ENCODE measurements at places on chromosomes 5 and 9.

GRCh38 chr5:61666064-61666621 is 334.1 kb downstream of the ZSWIM6 start:
- no peak for DNase-seq

DNA sequence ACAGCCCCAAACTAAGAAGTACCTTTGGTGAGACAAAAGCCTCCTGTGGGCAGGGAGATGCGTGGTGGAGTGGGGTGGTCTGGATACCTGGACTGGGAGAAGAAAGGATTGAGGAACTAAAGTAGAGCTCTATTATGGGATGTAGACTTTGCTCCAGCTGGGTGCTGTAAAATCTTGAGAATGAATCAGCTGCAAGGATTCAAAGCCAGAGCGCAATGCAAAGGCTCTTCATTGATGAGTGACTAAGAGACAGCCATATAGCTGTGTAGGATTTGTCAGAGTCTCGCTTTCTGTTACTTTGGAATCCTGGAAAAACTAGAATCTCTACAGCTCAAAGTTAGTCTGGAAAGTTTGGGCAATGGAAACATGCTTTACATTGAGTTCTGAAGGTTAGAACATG is 159.9 kb downstream of the TAF11L14 start:
- no peak for DNase-seq

DNA sequence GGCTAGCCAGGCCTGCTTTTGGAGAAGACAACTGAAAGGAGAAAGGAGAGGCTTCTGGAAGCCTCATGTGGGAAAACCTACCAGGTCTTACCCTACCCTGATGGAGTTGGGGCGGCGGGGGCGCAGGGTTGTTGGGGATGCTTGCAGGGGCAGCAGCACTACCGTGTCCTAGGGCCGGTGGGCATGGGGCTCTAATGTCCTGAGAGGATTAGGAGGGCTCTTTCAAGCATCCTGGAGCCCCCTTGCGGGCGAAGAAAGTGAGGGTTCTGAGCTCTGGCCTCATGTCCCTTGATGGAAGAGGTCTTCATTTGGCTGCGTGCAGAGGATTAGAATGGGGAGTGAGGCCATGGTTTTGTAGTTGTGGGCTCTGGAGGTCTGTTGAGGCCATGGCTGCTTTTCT is 86.9 kb upstream of the PITX1 start:
- no peak for DNase-seq

DNA sequence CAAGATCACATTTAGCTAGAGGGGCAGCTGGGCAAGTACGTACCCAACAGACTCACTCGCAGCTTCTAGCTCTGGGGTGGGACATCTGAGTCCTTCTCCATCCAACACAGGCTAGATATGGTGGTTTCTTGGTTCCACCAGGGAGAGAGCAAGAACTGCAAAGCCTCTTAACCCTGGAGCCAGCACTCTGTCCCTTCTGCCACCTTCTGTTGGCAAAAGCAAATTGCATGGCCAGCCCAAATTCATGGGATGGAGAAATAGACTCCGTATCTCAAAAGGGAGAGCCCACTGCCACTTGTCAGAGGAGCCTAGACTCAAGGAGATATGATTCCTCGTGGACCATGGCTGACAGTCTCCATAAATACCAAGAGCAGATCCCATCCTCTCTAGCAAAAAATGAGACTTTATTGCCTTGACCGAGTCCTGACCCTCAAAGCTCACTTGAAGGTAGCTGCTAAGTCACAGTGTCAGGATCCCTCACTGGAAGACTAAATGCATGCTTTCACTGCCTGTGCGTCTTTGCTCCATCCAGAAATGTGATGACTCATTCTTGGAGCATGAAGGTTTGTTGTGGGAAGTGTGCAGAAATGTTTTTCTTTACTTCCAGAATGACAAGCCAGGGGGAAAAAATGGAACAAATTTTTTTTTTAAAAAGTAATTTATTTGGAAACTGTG is 28.8 kb upstream of the ROR2 start:
- DNase-seq, result no peak

DNA sequence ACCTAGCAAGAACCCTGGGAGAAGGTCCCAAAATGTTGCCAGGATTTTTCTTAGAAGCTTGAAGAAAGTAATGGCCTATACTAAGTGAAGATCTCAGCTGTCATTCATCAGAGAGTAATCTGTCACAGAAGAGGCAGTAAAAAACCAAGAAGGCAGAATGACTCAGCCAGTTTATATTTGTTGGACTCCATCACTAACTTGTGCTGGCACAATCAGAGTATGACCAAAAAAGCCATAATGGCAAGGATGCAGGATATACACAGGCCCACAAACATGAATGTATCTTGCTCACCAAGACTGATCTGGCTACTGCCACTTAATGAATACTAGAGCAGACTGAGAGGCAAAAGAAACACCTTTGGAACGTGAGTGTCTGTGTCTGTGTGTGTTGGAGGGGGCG is 104.0 kb upstream of the POU5F2 start:
- DNase-seq, result no peak

DNA sequence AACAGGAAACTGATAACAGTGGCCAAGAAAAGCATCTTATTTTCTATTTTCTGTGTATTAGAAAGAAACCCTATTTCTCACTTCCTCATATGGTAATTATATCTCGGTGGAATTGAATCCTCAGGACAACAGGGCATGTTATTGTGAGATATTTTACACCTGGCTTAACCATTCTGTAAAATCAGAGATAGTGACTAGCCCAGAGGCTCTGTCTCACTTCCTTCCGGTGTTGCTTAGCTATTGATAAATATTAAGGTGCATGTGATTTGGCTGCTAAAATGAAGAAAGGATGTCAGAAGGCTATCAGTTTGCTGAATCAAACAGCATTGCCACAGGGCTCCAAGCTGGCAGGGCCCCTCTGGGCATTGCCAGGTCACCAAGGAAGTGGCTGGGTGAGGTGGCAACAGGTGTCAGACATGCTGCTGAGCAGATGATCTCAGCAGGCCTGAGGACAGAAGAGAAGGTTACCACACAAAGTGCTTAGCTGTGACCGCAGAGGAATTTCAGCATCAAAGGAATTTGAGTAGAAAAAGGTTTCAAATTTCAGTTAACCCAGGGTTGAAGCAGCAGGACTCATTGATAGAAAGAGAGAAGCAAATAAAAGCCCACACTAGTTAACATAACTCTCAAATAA is 330.7 kb downstream of the PDE4D start:
- DNase-seq, result no peak

- no peak for DNase-seq
These were observed 100.4 kb downstream of the FAM114A2 start for GRCh38 chr5:153938191-153938842.

DNA sequence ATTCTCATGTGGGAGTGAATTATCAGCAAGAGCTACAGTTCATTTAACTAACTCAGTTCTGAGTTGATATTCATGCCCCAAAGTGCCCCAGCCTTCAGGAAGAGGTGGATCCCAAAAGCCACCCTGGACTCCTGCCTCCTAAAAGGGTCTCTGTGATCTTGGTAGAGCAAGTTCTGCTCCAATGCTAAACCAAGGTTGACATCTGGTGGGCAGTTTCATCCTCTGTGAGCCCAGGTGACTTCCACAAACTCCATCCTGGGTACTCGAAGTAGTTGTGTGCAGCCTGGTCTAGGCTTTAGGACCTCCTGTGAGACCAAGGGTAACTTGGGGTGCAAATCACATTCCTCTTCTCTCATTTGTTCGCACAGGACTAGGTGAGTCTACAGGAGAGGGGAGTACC is 816.8 kb downstream of the MTRR start:
- no peak for DNase-seq

GRCh38 chr9:127857278-127857677 is 2.8 kb upstream of the ENG start:
- no peak for DNase-seq

DNA sequence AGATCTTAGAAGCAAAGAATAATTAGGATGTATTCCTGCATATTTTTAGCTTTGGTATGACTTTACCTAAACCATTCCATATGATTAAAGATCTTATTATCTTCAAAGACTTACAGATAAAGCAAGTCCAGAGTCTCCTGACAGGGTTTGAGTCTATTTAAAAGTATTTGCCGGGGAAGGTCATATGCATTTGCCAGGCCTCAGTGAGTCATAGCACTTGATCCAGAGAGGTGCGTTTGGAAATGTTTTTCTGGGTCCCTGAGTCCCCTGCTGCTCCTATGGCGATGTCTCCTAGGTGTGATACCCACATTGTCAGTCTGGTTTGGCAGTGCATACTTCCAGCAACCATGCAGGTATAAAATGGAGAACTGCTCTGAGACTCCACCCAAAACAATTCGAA is 217.0 kb downstream of the FBXL7 start:
- no peak for DNase-seq

DNA sequence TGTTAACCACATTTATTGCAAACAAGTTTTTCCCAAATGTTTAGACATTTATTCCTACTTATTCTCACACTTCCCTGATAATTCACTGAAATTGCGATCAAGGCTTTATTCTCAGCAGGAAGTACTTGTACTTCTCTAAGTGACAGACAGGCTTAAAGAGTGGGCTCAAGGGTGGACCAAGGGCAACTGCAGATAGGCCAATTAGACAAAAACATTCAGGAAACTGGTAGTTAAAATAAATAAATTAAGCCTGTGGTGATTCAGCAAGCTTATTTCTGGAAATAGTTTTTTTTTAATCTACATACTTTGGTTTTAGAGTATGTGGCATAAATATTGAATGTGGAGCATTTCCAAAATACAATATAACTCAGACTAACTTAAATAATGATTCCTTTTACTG is 136.1 kb downstream of the UGCG start:
- no peak for DNase-seq

- DNase-seq, result no peak
These were observed 342.6 kb downstream of the MAN2A1 start for GRCh38 chr5:110032376-110032775.

- peak; percentile 70 for DNase-seq
These were observed 23.4 kb downstream of the LCP2 start for GRCh38 chr5:170273968-170274710.

- no peak for DNase-seq
These were observed 165.3 kb downstream of the IRX2 start for GRCh38 chr5:2586016-2586715.

DNA sequence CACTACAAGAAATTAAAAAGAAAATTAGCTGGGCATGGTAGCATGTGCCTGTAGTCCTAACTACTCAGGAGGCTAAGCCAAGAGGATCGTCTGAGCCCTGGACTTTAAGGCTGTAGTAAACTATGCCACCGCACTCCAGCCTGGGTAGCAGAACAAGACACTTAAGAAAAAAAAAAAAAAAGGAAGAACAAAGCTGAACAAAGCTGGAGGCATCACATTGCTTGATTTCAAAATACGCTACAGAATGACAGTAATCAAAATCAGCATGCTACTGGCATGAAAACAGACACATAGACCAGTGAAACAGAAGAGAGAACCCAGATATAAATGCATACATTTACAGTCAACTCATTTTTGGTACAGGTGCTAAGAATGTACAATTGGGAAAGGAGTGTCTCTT is 14.5 kb upstream of the OTULIN start:
- DNase-seq, result no peak

- no peak for DNase-seq
These were observed 26.8 kb downstream of the LURAP1L start for GRCh38 chr9:12801663-12802062.

DNA sequence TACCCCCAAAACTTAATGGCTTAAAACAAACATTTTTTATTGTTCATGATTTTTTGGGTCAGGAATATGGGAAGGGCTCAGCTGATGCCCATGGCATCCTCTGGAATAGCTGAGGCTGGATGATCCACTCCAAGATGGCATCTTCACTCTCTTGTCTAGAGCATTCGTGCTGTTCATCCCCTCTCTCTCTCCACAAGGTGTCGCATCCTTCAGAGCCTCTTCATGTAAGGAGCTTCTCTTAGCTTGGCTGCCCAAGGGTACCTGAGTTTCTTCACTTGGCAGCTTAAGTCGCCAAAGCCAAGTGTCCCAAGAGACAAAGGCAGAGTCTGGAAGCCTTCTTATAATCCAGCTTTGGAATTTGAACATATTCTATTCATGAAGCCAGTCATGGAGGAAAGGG is 294.7 kb downstream of the CHSY3 start:
- DNase-seq, result no peak

GRCh38 chr9:89223396-89223977 is 44.9 kb upstream of the SHC3 start:
- no peak for DNase-seq

DNA sequence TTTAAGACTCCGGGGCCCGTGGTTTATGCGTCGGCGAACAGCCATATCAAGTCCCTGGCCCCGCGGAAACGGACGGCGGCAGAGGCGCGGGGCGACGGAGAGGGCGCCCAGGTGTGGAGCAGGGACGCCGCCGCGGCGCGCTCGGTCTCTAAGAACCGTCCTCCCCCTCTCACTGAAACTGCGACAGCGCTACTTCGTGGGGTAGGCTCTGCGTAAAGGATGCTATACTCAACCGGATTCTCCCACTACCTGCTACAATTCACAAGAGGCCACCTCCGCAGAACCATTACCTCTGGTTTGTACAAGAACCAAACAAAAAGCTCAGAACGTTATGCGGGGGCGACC is 404 bp downstream of the MRNIP start:
- peak; percentile 49 for DNase-seq

GRCh38 chr5:1106385-1107166 is 5.3 kb downstream of the SLC12A7 start:
- DNase-seq, result peak; percentile 11

- DNase-seq, result no peak
These were observed 110.1 kb upstream of the GRIN3A start for GRCh38 chr9:101848485-101848919.

DNA sequence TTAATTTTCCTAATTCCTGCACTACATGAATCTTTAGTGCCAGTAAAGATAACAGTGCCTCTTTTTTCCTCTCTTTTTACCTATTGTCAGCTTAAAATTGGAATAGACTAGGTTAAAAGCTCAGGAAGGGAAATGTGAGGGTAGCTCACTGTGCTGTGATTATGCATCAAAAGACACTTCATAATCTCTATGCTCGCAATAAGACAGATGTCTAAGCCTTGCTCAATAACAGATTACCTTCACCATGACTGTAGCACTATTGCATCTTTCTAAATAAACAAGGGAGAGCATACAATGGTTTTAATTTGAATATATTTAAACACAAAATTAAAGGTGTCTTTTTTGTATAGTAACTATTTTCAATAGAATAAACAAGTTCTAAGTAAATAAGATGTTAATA is 130.1 kb downstream of the FBN2 start:
- no peak for DNase-seq

GRCh38 chr9:27549196-27549755 is 19.7 kb upstream of the MOB3B start:
- DNase-seq, result no peak

DNA sequence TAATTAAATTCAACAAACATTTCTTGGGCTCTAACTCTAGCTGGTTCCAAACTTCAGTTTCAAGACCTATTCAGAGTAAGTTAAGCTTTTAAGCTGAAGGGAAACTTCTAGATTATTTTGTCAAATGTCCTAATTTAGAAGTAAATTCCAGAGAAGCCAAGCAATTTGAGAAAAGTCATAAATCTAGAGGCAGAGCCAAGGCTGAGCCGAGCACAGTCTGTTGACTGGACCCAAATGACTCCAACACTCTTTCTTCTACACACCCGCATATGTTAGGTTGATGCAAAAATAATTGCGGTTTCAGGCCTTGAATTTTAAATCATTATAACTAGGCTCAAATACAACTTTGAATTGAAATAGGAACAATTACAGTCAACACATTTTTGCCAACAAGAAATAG is 319.7 kb downstream of the NFIB start:
- no peak for DNase-seq

GRCh38 chr9:113370806-113371325 is 5.9 kb downstream of the HDHD3 start:
- DNase-seq, result no peak

- DNase-seq, result no peak
These were observed 548.0 kb downstream of the CSNK1G3 start for GRCh38 chr5:124060011-124060410.

GRCh38 chr5:160640406-160640805 is 211.6 kb downstream of the ATP10B start:
- DNase-seq, result no peak
